ENCODE measurements at places on chromosomes 11 and 22.
A peak's percentile ranks its signal among the peaks of the same experiment; 100 is the strongest.

GRCh38 chr11:117345039-117345438, 17.4 kb downstream of the CEP164 start:
- no peak for DNase-seq

DNA sequence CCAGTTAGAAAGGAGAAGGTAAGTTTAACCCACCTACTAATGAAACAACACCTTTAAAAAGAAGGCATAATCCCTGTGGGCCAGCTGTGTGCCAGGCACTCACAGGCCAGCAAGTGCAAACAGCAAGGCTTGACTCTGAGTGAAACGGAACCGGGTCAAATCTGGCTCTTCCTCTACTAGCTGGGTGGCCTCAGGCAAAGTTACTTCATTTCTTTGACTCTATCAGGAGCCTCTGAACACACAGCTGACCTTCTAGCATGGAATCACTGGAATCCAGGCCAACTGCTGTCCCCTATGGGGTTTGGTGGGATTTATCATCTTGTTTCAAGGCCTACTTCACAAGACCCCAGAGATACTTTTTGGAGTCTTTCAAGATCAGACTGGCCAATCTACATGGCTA, 3.3 kb downstream of the RAB38 start:
- no peak for DNase-seq

DNA sequence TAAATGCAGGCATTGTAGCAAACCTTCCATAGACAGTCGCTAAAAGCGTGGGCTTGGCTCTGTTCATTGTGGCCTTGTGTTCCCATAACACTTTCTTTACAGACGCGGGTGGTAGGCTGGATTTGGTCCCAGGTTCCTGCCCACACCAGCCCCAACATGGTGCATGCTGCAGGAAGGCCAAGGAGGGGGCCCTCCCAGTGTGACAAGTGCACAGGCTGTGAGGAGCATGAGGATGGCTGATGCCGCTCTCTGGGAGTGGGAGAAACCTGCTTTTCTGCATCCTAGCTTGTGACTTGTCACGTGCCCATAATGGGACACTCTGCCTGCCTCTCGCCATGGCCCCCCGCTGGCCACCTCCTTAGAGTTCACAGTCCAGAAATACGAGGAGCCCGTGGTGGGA, 161.8 kb upstream of the B3GAT1 start:
- no peak for DNase-seq

DNA sequence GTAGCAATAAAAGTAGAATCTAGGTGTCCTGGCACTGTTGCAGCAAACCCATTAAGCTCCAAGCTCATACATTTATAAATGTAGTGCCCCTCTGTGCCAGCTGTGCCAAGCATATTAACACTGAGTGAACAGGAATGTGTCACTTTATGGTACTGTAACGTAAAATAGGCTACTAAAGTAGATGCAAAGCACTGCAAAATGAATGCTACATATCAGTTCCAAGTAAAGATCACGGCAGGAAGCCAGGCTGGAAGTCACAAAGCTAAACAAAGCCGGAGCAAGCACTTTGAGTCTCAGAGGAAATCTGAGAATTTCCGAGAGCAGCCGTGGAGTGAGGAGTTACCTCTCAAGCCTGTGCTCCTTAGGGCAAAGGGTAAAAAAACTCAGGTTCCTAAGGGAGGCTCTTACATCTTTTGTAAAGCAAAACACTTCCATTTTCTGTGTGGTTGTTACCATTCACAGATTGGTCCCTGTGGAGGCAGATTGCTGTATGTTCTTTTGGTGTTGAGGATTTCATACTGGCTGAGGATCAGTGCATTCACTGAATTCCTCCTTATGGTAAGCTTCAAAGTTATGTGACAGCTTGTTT, 85.7 kb downstream of the WNT11 start:
- DNase-seq: peak; percentile 88

DNA sequence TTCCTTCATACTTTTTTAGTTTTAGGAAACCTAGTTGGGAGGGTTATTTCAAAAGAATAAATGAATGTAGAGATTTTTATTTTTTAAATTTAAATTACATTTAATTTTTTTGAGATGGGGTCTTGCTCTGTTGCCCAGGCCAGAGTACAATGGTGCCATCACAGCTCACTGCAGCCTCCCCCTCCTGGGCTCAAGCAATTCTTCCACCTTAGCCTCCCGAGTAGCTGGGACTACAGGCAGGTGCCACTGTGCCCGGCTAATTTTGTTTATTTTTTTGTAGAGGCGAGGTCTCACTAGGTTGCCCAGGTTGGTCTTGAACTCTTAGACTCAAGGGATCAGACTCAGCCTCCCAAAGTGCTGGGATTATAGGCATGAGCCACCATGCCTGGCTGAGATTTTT, 32.6 kb downstream of the ZNRF3 start:
- no peak for DNase-seq

GRCh38 chr22:37425800-37426705, 1.2 kb downstream of the ELFN2 start:
- DNase-seq: peak; percentile 58

DNA sequence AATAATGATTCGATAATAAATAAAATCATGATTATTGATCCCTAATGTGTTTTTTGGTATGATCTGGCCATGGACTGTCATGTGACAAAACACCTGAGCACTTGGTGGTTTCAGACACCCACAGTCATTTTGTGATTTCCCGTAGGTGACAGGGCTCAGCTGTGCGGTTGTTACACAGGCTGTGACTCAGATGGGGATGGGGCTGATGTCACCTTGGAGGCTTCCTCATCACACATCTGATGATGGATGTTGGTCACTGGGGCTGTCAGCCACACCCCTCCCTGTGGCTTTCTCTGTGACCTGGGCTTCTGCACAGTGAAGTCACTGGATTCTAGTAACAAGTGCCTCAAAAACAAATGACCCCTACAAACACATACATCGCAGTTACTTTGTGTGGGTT, 995.1 kb downstream of the BRD1 start:
- no peak for DNase-seq

DNA sequence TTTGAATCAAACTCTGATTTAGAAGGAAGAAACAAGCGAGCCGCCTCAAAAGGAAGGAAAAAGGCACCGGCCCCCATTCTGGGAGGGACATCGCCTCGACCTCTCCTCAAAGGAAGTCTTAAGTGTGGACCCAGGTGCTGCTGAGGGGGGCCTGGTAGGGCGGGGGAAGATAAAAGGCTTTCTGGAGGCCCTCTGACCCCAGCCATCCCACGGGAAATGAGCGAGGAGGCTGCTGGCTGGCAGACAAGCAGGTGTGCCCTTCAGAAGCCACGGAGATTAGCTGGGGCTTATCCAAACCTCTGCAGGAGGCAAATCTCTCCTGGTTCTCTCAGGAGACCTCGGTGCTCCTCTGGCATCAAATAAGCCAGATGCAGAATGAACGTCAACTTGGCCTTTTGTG, 171.4 kb upstream of the BLID start:
- DNase-seq: peak; percentile 70

- DNase-seq: no peak
Observed at GRCh38 chr11:135075740-135076139, 663.7 kb upstream of the B3GAT1 start.

GRCh38 chr11:32081129-32081641, 9.7 kb upstream of the RCN1 start:
- DNase-seq: peak; percentile 63

GRCh38 chr11:66363805-66364535, 7.6 kb downstream of the SLC29A2 start:
- DNase-seq: no peak

DNA sequence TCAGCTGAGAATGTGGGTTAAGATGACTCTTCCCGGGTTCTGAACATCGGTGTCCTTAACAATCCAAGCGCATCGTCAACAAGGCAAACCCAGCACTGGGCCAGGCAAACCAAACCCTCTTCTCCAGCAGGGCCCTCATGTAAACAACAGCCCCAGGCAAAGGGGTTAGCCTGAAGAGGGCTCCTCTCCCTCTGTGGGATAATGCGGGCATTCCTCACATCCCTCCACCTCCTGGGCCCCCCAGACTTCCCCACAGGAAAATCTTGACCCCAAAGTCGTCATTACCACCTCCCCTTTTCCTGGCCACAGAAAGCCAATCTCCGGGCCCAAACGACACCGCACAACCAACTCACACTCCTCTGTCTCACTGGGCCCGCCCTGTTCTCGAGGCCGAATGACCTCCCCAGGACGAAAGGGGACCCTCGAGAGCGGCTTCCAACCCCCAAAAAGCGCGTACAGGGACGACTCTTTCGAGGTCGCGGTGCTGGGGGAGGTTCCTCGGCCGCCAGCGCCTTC, 566 bp downstream of the DDB1 start:
- no peak for DNase-seq

DNA sequence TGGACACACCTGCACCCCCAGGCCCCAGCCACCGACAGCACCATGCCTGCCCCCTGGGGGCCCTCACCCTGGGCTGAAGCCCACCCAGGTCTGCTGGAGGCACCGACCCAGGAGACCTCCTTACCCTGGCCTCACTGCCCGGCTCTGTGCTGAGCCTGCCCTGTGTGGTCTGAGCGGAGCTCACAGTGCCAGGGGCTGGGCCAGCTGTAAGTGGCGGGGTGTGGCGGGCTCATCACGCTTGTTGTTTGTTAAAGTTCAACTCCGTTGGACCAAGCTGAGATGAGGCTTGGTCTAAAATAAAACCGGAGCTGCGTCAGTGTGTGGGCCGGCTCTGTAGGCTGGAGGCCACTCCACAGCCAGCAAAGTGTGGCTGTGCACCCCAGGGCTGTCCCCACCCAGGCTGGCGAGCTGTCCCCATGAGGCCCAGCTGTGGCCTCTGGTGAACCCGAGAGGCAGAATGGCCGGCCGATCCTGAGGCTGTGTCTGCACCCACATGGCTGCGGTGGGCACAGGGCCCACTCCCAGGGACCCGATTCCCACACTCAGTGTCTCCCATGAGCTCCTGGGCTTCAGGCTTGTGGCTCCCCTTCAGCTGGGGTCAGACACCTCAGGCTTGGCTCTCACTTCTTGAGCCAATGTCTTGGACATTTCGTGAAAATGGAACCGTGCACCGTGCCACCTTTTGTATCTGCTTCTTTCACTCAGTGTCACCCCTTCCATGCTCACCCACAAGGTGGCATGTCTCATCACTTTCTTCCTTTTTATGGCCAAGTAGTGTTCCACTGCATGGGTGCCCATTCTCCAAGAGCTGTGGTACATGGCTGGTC, 137.9 kb downstream of the CTTN start:
- no peak for DNase-seq

DNA sequence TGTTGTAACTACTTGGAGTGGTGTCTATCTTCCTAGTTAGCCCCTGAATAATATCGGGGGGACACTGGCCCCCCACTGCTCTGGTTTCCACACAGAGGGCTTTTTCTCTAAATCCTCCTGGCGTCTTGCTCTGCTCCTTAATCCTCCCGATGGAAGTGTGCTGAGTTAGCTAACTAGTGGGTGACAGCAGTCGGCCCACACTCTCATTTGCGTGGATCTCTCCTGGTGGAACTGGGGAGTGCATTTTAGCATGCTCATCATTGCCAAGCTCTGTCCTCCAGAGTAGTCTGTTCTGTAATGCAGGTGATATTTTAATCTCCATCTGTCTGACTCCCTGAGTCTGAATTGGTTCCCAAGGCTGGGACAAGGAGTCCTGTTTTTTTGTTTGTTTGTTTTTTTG, 46.1 kb upstream of the RASSF10 start:
- DNase-seq: no peak

GRCh38 chr11:101176381-101176780, 46.8 kb upstream of the PGR start:
- DNase-seq: no peak

- no peak for DNase-seq
Observed at GRCh38 chr11:79264284-79264683, 176.5 kb downstream of the TENM4 start.

- no peak for DNase-seq
Observed at GRCh38 chr11:106625566-106625965, 392.7 kb downstream of the GUCY1A2 start.

- no peak for DNase-seq
Observed at GRCh38 chr11:60957188-60957587, 5.2 kb upstream of the SLC15A3 start.

DNA sequence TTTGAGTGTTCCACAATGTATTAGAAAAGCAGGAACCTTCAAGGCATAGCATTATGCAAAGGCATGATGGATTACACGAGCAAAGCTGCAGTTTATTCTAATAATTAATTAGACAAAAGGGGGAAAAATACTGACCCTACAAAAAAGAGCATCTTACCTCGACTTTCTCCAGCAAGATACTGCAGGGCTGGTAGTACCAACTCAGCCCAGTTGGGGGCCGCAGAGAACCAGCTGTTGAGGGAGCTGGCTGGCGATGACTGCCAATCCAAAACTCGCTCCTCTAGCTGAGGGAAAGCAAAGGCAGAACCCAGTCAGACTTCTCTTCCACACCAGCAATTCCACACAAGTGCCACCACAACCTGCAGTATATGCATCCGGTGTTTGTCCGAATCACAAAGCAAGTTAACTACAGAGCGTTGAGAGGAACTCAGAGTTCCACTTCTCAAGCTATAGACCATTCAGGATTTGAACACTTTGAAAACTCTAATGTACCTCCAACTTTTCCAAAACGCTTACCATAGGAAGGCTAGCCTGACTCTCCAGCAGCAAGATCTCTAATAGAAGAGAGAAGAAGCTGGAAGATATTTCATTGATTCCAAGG, 13.7 kb downstream of the NFRKB start:
- no peak for DNase-seq

DNA sequence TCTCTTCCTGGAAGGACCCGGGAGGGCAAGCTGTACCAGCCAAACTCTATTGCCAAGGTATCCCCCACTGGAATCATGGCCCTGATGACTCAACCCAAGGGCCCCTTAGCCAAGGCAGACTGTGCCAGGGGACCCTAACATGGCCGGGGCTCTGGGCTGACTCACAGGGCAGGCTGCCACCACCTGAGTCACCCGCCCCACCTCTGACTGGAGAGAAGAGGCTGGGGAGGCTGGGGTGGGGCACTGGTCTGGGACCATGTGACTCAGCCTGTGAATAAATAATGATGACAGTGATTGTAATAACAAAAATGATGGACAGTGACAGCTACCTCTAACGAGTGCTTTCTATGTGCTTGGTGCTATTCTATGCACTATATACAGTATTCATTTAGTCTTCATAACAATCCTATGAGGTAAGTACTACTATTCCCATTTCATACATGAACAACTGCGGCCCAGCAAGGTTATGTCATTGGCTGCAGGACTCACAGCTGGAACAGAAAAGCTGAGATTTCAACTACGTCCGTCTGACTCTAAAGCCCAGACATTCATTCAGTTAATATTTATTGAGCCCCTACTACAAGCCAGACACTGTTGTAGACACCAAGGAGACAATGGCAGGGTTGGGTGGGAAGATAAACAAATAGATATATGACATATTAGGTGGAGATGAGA, 84.2 kb downstream of the FBXO7 start:
- DNase-seq: no peak

- DNase-seq: no peak
Observed at GRCh38 chr11:126355926-126356897, 726 bp downstream of the ST3GAL4 start.

DNA sequence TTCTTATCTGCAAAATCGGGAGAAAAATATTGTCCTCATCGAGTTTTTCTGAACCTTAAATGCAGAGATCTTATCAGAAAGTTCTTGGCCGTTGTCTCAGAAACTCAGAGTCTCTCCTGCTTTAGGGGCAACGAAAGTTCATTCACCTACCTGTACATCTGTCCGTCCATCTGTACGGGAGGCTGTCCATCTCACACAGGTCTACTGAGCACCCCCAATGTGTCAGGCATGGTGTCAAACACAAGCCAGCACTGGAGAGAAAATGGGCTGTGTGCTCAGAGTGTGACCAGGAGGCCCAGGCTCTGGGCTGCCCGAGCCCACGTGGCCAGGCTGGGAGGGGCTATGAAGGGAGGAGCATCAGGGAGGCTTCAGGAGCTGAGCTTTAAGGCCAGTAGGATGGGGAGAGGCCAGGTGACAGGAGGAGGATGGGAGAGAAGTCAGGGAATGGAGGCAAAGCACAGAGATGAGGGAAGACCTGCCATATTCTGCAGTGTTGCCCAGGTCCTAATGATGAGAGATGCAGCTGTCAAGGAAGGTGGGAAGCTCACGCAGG, 62.4 kb upstream of the MYEOV start:
- no peak for DNase-seq
